ENCODE measurements at places on chromosomes 5 and 9.

DNA sequence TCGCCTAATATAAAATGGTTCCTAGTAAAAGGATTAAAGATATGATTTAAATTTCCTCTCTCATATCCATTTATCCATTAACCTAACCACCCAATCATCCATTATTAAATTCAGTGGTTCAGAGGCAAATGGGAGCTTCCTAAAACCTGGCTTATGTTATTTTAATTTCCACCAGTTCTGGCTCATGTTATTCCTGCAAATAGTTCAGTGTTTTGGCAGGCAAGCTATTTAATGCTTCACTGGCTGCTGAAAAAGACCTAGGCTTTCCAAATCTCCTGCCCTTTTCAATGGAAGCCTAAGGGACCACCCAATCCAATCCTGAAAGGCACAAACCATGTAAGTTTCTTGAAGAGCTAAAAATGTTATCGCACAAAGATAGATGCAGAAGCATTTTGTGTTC is 52.3 kb downstream of the POC5 start:
- no peak for DNase-seq

- DNase-seq, result no peak
These were observed 11.5 kb downstream of the SPOCK1 start for GRCh38 chr5:137487600-137487999.

DNA sequence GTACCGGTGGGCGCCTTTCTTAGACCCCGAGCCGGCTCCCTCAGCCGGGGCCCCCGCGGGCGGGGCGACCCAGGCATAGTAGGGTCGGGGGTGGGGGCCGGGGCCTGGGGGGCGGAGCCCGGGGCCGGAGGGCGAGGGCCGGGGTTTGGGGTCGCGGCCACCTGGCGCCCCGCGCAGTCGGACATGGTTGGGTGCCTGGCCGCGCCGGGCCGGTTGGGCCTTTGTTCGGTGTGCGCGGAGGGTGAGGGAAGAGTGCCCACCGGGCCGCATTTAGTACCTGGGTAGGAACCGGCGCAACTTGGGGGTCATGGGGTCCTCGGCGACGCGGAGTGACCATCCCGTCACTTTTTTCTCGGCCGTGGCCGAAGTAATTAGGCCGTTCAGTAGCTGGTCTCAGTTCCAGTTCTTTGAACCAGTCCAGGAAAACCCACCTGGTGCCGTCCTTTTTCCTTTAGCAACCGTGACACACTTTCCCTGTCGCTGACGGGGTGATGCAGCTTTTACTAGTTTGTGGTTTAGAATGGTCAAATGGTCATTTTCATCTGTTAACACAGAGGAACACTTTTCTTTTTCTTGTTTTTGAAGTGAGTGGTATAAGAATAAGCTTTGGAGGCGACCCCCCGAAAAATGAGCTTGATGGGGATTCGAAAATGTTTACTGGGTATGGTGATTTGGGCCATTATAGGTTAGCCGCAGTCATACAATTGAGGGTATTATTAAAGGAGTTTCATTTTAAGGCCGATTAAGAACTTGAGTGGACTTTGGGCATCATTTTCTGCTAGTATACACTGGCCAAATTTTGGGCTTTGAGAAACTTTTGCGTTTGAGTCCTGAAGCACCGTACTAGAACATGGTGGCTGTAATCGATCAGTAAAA is 589 bp downstream of the CKS2 start:
- no peak for DNase-seq

DNA sequence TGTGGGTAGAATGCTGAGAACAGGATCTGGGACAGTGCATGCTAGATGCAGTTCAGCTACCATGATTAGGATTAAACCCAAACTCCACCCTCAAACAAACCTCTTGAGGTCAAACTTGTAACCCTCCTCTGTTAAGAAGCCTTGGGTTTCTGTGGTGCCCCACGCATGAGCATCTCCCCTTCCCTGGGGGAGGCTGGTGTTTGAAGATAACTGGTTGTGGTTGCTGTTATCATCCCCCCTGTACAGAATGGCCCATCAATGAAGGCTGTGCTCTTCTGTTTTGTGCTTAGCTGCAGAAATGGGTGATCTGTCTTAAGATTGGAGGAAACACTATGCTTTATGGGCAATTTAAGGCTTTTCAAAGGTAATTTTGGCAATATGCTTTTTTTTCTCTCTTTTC is 4.4 kb upstream of the DAB2IP start:
- no peak for DNase-seq

GRCh38 chr9:90906316-90907055 is 104.9 kb downstream of the SYK start:
- peak; percentile 26 for DNase-seq

- DNase-seq, result no peak
These were observed 42.1 kb downstream of the SARDH start for GRCh38 chr9:133696071-133696472.

GRCh38 chr5:132019857-132020555 is 8.5 kb upstream of the ACSL6 start:
- DNase-seq, result no peak

GRCh38 chr5:180035206-180035931 is 36.2 kb downstream of the RNF130 start:
- DNase-seq, result no peak

DNA sequence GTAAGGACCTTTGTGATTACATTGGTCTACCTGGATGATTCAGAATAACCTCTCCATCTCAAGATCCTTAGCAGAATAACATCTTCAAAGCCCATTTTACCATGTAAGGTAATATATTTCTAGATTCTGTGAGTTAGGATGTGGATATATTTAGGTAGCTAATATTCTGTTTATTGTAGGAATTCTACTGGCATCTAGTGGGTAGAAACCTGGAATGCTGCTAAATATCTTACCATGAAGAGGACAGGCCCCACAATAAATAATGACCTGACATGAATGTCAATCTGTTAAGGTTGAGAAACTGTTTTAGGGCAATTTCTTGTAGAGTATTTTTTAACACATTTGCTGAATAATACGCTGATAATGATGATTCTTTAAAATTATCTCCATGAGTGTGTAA is 426.8 kb downstream of the MAN2A1 start:
- no peak for DNase-seq

GRCh38 chr5:55917402-55918086 is 66.4 kb downstream of the IL31RA start:
- DNase-seq, result no peak

- no peak for DNase-seq
These were observed 390.3 kb downstream of the GADD45G start for GRCh38 chr9:89994988-89995613.

- no peak for DNase-seq
These were observed 193.7 kb downstream of the CACNA1B start for GRCh38 chr9:138071292-138071691.

- DNase-seq, result no peak
These were observed 28.9 kb upstream of the HNRNPA0 start for GRCh38 chr5:137782984-137783536.

DNA sequence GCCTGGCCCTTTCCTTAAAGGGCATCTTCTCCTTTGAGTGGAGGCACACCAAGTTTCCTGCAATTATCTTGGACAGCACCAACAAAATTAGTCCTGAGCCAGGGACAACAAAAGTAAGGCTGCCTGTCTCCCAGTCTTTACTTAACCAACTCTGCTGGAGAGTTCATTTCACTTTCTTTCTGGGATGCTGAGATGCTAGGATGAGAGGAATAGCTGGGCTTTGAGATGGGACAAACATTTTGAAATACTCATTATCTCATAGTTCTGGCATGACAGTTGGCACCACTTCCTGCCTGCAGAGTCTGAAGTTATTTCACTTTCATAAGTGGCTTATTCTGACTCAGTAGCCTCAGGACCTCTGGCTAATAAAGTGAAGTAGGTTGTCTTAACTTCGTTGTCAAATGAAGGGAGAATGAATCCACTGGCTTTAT is 157.0 kb downstream of the C9orf152 start:
- DNase-seq, result no peak

DNA sequence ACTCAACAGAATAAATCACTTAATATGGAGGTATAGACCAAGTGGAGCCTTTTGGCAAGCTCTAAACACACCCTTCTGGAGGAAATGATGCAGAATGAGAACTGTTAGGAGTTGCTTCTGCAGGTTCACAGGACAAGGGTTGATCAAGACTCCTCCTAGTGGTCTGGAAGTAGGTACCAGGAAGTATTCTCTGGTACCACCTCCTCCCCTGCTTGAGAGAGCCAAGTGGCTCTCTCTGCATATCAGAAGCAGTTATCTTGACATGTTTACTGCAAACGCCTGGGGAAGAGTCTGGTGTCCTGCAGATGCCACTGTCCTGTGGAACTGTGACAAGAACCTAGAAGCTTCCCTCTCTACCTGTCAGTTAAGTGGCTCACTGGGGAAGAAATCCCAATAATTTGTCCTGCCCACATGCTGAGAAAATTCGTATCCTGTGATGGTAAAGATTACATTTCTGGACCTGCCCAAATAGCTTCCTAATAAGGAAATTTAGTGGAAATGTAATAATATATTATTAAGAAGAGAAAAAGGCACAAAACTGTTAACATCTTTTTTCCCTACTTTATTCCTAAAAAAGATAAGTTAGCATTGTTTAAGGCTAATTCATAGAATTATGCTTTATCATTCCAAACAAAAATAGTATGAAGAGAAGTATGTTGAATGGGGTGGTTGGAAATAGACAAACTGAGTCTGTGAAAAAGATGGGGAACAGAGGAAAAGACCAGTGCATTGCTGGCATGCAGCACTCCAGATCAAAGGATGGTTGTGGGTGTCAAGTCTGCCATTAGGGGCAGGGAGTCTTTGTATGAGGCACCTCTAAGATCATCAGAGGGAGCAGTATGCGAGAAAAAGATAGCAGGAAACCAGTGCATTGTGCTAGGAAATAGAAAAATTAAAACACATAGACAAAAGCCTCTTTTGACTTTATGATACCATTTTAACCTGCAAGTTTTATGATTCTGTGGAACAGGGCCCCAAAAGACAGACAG is 118.8 kb downstream of the CDC42SE2 start:
- no peak for DNase-seq

DNA sequence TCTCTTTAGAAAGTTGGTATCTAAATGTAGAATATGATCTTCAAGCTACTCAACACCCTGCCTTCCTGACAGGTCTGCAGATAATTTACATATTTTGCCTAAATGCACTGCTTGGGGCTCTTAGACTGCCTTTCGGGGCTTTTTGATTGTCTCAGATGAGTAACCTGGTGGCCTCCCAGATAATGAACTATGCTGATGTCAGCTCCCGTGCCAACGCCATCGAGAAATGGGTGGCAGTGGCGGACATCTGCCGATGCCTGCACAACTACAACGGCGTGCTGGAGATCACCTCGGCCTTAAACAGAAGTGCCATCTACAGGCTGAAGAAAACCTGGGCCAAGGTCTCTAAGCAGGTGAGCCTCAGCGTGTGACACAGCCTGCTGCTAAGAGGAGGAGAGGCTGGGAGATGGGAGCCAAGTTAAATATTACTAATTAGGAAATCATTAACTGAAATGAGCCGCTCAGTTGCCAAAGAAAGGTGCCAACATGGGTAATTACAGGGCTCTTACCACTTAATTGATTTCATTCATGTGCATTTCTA is 20.8 kb upstream of the CKMT2 start:
- DNase-seq, result no peak

GRCh38 chr5:156259618-156260017 is 67.3 kb upstream of the SGCD start:
- no peak for DNase-seq

- DNase-seq, result no peak
These were observed 5.0 kb upstream of the GSN start for GRCh38 chr9:121262953-121263352.

DNA sequence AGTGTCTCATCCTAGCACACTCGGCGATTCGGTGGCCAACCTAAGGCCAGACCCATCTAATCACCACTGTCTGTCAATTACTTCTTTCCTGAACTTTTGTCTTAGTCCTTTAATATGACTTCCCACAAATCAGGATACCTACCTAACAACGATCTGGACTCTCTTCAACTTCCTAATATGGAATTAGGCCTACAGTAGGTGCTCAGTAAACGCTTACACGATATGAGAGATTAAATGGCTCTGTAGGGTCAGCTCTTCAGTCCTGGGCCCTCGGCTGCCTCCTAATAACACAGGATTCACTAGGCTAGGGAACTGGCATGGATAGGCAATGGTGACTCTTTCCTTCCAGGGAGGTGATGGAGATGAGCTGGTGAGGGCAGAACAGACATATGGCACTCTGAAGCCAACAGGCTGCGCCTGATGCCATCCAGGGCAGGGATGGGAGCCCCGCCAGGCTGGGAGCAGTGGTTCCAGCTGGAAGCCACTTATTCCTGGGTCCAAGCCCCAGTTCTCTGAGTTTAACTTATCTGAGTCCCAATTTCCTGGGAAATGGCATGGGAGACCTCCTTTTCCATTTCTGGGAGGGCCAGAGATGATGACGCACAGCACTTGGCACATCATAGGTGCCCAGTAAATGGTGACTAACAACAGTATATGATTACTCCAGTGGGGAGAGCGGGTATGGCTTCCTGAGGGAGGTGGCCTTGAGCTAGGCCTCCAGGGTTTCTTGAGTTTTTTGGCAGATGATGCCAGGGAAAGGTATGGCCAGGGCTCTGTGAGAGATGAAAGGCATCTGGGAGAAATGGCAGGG is 7.3 kb downstream of the PDGFRB start:
- no peak for DNase-seq

DNA sequence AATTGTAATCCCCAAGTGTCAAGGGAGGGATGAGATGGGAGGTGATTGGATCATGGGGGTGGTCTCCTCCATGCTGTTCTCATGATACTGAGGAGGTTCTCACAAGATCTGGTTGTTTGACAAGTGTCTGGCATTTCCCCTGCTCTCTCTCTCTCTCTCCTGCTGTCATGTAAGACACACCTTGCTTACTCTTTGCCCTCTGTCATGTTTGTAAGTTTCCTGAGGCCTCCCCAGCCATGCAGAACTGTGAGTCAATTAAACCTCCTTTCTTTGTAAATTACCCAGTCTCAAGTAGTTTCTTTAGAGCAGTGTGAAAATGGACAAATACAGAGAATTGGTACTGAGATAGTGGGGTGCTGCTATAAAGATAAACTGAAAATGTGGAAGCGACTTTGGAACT is 207.9 kb downstream of the HINT1 start:
- no peak for DNase-seq

DNA sequence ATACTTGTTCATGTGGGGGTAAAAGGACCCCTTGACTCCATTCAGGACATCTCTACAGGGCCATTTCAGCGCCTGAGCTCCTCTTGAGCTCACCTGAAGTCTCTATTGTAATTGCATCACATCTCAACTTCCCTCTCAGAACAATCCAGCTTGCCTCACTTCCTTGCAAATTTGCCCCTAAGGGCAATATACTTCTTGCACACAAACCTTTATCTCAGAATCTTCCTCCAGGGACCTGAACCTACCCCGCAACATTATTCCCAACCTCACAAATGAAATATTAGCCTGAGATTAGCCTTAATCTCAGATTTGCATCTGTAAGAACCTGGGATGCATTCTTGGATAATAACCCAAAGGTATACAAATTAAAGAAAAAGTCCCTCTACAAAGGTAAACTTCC is 159.2 kb downstream of the DRD1 start:
- DNase-seq, result no peak

GRCh38 chr9:124268661-124269060 is 10.9 kb downstream of the NEK6 start:
- DNase-seq, result no peak

DNA sequence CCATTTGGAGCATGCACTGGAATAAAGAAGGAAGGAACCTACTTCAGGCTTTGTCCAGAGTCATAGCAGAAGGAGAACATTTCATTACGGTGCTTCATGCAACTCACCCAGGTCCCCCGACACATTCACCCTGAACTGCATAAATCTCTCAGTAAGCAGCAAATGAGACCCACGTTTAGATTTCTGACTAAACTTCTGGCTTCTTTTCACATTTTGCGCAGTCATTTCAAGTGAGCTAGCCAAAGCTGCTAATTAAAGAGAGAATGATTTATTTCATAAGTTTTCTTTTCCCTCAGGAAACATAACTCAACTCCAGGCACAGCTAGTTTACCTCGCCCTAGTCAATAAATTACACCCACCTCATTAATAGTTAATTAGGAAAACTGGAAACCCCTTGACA is 88.6 kb upstream of the GAS1 start:
- no peak for DNase-seq

All from NCI-H510A treated with DMSO at 0.1 percent for 48 hours (cell line).